ENCODE measurements at places on chromosomes 2 and 18.

DNA sequence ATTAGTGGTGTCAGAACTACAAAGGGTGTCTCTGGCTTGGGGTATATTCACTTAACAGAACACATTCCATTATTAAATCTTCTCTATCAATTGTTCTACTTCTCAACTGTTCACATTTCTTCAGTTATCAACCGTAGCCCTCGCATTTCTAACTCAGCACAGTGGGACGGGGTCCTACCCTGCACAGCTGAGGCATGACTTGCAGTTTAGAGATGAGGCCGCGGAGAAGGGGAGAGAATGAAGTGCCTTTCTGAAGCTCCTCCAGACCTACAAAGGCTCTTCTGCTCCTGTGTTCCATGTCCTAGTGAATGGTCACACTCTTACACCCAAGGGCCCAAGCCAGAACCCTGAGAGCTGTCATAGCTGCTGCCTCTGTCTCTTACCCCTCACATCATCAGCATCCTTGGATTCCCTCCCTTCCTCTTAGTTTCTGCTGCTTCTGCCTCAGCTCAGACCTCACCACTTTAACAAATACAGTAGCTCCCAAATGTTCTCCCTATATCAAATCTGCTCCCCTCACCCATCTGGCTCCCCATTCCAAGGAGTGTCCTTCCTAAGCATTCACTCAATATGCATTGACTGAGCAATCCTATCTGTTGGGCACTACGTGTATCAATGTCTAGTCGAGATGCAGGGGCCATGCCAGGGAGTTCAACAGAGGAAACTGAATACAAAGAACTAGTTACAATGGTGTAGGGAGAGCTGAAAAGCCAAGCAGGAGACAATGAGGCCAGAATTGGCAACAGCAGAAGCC lies 34.3 kb upstream of the MRPL19 start:
- DNase-seq, result no peak

DNA sequence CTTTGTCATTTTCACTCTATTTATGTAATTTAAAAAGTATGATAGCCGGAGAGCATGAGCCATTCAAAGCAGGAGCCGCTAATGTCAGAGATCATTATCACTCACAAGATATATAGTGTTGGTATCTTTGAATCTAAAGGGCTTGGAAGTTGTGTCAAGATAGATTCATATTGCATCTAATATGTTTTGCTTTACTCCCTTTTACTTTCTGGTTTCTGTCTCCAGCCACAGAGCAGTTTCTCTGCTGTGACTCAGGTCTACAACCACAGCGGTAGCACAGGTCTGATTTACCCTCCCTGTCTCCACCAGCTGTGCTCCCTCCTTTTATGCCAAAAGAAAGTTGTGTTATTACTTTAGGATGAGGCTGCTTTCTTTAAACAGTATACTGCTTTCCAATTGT lies 424.0 kb downstream of the ARHGAP15 start:
- peak; percentile 15 for DNase-seq

- DNase-seq, result no peak
Measured at GRCh38 chr2:219234331-219234730, 4.7 kb downstream of the ANKZF1 start.

GRCh38 chr2:200702044-200702443 lies 109.7 kb upstream of the BZW1 start:
- no peak for DNase-seq

- no peak for DNase-seq
Measured at GRCh38 chr2:219399716-219400478, 12.2 kb upstream of the DNPEP start.

- no peak for DNase-seq
Measured at GRCh38 chr2:74384051-74384450, 3.9 kb upstream of the DCTN1 start.

DNA sequence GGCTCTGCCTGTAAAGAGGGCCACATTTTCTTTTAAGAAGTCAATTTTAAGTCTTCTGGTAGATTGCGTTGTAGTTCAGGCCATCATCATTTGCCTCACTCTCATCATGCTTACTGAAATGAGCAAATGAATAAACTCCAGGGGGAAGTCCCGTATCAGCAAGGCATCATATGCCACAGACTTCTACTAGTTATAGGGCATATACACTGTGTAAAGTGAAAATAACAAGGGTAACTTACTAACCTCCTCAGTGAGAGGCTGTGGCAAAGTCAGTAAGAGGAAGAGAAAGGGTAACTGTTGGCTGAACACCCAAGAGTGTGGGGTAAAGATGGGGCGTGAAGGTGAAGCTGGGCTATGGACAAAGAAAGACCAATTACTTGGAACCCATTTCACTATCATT lies 456.2 kb downstream of the SPAG16 start:
- no peak for DNase-seq

- no peak for DNase-seq
Measured at GRCh38 chr18:31484461-31484860, 13.5 kb upstream of the DSG2 start.

- no peak for DNase-seq
Measured at GRCh38 chr2:17326717-17327116, 191.5 kb downstream of the RAD51AP2 start.

GRCh38 chr2:27672723-27673486 lies 9.2 kb downstream of the SLC4A1AP start:
- DNase-seq, result no peak

GRCh38 chr18:7921938-7922587 lies 354.9 kb downstream of the PTPRM start:
- DNase-seq, result no peak

- DNase-seq, result no peak
Measured at GRCh38 chr2:112692918-112693317, 27.9 kb upstream of the NT5DC4 start.

DNA sequence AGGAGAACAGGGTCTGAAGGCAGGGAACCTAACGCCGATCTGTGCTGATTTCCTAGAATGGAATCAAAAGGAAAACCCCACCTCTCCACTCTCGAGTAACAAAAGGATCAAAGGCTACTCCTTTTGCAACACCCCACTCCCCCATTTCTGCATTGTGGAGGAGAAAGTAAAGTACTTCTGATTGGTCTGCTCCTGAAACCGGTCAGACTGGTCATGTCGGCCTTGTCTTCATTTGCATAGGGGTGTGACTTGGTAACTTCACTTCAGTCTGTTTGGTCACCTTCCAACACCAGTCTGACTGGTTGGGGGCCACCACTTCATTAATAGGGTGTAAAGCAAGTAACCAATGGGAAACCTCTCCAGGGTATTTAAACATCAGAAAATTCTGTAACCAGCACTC lies 771.9 kb downstream of the ERBB4 start:
- DNase-seq, result no peak

DNA sequence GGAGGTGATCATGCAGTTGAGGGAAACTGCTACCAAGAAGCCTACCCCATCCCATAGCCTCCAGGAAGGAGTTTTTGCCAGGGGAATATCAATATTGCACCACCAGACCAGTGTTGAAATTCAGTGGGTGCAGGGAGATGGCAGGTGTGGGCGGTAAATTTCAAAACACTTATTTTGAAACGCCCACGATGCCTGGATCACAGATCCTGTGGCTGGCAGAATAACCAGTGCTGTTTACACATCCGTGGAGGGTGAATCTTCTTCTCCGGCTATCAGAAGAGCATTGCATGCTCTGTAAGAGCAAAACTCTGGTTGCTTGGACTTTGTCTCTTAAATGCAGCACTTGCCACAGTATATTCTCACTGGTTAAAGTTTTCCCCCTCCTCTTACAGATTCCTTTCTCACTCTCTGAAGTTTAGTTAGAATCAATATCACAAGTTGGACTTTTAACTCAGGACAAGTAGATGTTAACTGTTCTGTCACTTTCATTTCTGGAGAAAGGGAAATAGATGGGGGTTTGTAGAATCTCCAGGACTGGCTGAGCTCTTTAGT lies 70.5 kb upstream of the ZCCHC2 start:
- peak; percentile 81 for DNase-seq

- DNase-seq, result no peak
Measured at GRCh38 chr2:224023188-224023587, 15.9 kb downstream of the SERPINE2 start.

- DNase-seq, result no peak
Measured at GRCh38 chr2:53998834-53999233, 28.0 kb upstream of the PSME4 start.

DNA sequence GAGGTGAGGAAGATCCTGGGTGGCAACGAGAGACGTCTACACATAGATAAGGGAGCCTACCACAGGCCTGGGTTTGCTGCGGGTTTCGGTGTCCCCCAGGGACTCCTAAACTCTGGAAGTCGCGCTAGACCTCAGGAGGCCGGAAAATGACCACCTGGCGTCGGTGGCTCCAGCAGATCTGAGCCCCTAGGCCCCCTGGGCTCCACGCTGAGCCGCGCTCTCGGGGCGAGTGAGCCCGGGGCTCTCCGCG lies 987 bp upstream of the DLX1 start:
- peak; percentile 65 for DNase-seq

GRCh38 chr18:60122339-60122738 lies 222.5 kb downstream of the PMAIP1 start:
- peak; percentile 52 for DNase-seq

DNA sequence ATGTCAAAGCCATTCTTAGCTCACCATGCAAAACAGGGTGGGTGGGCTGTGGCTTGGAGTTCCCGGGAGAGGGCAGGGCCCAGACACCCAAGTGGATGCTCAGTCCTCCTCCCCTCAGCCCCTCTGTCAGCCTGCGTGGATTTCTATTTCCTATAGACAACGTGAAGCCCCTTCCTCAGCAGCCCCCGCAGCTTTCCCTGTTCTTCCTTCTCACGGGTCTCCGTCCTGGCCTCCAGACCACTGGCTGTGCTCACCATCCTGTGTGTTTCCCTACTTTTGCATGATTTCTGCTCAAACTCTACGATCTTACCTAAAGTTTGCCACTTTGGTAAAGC lies 155.0 kb upstream of the PXDN start:
- DNase-seq, result no peak

DNA sequence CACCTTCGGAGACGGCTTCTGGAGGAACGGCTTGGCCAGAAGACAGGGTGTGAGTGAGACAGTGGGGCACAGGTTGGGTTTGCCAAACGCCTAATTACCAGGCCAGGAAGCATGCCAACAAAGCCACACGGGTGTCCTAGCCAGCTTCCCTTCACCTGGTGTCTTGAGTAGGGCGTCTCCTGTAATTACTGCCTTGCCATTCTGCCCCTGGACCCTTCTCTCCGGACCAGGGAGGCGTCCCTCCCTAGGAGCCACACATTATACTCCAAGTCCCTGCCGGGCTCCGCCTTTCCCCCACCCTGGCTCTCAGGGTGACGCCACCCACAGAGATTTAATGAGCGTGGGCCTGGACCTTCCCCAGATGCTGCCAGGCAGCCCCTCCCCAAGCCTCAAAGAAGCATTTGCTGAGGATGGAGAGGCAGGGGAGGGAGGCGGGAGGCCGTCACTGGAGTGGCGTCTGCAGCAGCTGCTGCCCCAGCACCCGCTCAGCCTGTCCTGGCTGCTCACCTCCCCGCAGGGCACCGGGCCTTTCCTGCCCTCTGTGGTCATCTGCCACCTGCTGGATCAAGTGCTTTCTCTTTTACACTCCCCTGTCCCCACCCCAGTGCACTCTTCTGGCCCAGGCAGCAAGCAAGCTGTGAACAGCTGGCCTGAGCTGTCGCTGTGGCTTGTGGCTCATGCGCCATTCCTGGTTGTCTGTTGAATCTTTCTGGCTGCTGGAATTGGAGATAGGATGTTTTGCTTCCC lies 20.7 kb downstream of the FOSL2 start:
- no peak for DNase-seq

DNA sequence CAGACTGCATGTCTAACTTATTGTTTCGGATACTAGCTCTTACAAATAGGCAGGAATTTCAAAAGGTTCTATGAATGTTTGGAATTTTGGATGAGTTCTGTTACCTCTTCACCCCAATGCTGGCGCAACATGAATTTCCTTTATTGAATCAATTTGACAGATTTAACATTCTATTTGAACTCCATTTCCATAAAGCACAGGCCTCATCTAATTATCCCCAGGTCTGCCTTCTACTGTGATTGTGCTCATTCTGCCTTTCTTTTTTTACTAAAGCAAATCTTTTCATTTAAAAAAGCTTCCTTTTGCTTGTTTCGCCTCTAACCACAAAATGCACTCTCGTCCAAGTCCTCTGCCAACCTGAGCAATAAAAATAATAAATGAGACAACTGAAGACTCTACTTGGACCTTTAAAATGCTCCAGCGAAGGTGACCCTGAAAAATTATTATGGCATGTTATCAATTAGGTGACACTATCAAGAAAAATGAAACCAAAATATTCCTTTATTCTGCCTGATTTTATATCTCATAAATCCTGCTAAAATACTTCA lies 922.9 kb upstream of the FSHR start:
- no peak for DNase-seq

DNA sequence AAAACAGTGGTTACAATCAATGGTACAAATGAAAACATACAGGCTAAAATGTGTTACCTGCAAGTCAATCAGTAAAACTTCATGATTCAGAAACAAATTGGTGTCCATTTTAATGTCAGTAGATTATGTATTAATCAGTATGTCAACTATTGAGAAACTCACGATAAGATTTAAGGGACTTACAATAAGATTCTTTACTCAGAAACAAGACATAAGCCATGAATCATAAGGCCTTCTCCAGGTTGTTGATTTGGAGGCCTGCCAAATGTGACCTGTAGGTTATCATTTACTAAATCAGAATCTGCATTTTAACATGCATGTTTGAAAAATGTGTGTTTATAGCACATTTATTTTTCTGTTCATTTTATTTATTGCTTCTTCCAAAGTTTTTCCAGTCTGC lies 623.1 kb downstream of the CCDC85A start:
- no peak for DNase-seq

- no peak for DNase-seq
Measured at GRCh38 chr18:32769586-32770053, 3.2 kb downstream of the KLHL14 start.

DNA sequence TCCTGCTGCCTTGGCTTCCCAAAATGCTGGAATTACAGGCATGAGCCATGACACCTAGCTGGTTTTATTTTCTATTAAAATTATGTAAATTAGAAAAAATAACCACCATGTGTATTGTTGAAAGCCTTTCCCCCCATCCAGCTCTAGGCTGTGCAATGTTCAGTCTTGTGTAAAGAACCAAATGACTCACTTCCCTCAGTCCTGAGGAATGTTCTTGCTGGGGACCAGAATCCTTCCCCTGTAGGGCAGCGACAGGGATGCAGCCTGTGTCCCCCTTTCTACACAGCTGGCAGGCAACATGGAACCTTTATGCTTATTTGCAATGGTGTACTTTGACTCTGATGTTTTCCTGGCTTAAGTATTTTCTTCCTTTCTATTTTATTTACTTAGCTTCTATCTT lies 29.4 kb downstream of the AOX1 start:
- DNase-seq, result peak; percentile 73

DNA sequence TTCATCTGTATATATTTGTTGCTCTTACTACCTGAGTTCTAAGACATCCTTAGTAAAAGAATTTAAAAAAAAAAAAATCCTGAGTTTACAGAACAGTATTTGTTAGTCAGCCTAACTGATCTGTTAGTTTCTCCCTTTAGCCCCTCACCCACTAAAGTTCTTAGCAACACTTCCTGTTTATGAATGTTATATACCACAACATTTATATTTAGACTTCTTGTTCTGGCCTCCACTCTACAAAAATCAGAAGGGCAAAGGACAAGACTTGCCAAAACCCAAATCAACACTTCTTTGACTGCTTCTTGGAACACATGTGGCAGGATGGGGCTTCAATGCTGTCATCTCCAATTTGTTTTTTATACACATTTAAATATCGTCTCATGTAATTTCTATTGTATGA lies 71.1 kb downstream of the MGAT5 start:
- DNase-seq, result peak; percentile 46

All from MV-4-11 (cell line).